ENCODE measurements at places on chromosomes 13 and 19.

GRCh38 chr13:114203536-114203935, 24.5 kb downstream of the CFAP97D2 start:
- DNase-seq = peak; percentile 23

- no peak for DNase-seq
Measured at GRCh38 chr19:52889931-52890330, 7.5 kb downstream of the ZNF320 start.

DNA sequence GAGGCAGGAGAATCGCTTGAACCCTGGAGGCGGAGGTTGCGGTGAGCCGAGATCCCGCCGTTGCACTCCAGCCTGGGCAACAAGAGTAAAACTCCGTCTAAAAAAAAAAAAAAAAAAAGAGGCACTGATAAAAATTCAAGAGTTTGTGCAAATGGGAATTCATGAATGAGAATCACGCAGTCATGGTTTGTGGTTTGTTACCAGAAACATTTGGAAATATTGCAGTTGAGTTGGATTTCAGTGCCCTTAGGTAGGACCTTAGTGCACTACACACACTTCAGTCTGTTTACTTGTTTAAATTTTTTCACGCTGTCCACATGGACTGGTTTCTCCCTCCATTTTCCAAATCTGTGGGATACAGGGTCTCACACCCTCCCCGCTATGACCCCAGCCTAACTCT, 28.4 kb downstream of the ZNF844 start:
- no peak for DNase-seq

DNA sequence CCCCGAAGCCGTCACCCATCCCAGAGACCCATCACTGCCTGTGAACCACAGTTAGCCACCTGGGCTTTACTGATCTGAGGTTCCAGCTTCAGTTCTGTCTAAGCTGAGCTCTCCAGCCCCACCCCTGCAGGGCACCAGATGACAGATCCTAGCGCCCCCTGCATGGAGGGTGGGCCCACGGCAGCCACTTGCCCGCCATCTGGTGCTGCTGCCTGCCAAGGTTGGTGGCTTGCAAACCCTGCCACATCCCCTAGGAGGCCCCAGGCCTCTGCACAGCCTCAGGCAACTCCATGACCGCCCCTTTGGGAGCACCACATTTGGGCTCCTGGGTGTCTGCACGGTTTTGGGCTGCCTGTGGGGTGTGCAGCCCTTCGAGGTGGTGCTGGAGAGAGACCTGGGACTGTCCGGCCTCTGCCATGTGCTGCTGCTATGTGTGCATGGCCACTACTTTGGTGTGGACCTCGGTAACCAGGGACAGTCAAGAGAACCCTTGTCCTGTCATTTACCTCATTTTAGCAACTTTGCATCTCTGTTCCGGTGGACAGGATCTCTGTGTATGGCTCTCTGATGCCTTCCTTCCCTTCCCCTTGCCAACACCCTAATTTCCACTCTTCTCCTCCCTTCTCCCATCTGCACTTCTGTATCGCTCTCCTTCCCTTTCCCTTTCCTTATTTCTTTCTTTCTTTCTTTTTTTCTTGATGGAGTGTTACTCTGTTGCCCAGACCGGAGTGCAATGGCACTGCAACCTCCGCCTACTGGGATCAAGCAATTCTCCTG, 17.4 kb upstream of the SDHAF1 start:
- no peak for DNase-seq

DNA sequence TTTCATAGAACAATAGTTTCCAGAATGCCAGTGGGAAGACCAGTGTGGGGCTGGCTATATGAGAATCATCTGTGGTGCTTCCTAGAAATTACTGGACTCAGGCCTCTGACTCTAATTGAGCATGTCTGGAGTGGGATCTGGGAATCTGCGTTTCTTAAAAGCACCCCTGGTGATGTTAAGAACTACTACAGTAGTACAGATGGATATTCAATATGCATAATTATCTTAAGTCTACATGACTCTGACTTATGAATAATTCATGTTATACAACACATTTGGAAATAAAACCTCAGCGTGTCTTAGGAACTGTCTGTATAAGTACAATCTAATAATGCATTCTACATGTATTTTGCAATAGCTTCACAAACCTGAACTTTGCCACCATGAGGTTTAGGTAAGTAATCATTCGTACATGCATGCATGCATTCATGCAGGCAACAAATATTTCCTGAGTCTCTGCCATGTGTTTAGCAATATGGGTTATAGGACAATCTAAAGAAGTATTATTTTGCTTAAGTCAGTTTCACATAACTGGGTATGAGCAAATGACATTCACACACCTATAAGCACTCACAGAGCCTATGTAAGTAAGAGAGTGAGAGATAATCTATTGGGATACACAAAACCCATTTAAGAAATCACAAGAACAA, 62.0 kb downstream of the EPSTI1 start:
- no peak for DNase-seq

GRCh38 chr19:46383846-46384245, 29.5 kb downstream of the CCDC8 start:
- no peak for DNase-seq

- DNase-seq = no peak
Measured at GRCh38 chr13:30052120-30052519, 201.7 kb upstream of the UBL3 start.

DNA sequence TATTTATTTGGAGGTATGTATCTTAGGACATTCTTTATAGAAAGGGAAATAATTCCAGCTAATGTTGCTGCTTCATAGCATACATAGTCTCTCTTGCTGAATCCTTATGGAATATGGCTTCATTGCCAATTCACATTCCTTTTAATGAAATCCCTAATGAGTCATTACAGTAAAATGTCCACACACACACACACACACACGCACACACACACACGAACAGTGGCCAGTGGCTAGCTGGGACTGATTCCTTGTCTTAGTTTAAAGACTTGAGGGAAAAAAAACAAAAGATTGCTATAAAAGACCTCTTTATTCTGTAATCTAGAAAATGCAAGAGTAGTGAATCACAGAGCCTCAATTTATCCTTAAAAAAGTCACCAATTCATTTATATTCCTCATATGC, 301.6 kb downstream of the SLITRK6 start:
- no peak for DNase-seq

- no peak for DNase-seq
Measured at GRCh38 chr13:108283110-108283509, 13.6 kb downstream of the TNFSF13B start.

DNA sequence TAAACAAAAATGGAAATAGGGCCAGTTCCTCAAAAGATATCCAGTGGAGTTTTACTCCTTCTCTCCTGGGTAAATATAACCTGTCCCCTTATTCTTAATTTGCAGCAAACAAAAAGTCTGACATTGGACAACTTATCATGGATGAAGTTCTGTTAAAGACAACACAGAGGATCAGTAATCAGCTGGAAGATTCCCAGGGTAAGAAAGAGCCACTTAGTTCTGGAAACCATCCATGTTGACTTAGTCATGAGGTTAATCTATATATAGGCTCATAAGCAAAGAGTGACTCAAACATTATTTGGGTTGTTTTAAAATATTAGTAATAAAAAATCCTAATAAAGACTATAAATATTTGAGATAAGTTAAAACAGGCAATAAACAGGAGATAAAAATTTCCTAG, 40.5 kb upstream of the EBPL start:
- DNase-seq = no peak

DNA sequence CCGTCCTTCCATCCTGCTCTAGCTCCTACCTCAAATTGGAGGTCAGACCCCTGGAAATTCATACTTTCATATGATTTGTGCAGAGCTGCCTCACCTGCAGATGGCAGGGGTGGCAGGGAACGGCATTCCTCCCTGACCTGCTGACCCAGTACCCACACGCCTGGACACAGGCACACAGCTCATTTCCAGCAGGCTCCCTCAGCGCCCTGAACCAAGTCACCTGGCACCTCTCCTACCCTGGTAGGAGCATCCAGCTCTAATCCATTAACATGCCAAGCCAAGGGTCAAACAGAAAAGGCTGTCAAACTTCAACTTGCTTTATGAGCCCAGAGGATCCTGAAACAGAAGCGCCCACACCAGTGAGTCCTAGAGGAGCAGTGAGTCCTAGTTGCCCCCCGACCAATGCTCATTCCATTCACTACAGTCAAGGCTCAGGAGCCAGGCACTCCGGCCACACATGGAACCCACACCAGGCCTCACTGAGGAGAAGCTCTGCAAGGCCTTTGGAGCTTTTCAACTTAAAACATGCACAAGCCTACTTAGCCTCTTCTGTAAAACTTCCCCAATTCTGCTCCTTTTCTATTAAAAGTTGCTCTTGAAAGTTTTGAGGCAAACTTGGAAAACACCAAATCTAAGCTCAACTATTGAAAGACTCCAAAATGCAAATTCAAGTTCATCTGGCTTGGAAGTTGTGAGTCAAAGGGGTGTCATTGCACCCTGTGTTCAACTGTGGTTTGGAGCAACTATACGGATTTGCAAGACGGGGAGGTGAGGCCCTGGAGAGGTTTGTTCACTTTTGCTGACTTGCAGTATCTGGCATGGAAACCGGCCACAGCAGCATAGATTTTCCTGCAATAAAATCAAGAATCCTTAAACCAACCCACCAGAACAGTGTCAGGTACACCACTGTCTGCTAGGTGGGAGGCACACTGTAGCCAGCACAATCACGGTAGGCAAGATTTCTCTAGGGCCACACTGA, 96.7 kb downstream of the CRYL1 start:
- DNase-seq = no peak

DNA sequence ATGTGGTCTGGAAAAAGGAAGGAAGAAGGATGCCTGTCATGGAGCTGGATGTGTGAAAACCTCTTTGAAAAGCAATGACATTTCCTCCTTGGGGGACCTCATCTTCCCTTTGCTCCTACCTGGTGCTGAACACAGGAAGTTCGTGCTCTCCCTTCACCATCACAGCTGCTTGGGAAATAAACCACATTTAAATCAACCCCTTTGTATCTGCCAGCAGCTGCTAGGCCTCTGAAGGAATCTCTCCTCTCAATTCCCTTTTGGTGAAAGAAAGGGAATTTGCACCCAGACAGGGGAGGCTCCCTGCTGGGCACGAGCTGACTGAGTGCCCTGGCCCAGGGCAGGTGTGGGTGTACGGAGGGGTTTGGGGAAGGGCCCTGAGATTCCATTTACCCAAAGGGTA, 437.7 kb downstream of the TSHZ3 start:
- no peak for DNase-seq

DNA sequence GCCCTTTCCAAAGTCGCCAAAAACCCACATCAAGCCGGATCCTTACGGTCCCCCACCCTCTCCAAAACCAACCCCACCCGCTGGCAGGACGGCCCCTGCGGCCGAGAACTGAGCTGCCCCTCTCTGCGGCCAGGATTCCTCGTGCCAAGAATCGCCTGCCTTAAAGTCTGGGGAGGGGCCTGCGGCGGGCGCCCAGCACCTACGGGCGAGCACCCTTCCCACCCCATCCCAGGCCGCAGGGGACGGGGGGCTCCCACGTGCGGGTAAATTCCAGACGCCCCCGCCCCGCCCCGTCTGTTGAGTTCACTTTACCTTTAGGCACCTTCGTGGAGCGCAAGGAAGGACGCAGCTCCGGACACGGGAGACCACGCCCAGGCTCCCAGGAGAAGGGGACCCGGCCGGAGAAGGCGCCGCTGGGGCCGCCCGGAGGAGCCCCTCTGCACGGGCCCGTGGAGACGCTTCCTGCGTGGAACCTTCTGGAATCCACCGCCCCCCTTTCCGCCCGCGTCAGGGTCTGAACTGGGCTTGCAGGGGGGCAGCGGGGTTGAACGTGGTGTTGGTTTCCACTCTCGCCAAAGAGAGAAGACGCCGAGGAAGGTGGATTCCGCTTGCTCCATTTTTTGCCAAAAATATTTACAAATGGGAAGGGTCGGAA, 22.8 kb downstream of the ONECUT3 start:
- DNase-seq = no peak

DNA sequence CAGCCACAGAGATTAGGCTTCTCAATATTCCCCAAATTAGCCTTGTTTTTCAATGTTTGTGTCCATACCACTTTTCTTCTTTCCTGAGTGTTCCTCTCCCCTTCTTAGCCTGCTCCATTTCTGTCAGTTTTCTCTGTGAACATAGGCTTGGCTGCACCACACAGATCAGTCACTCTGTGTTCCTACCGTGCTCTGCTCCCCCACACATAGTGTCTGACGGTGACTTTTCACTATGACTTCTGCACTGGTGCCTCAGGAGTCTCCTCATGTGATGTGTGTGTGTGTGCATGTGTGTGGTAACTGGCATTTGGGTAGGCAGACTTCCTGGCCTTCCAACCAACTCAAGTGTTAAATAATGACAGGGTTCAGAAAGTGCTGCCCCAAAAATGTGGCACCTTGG, 47.9 kb upstream of the MYCBP2 start:
- no peak for DNase-seq

DNA sequence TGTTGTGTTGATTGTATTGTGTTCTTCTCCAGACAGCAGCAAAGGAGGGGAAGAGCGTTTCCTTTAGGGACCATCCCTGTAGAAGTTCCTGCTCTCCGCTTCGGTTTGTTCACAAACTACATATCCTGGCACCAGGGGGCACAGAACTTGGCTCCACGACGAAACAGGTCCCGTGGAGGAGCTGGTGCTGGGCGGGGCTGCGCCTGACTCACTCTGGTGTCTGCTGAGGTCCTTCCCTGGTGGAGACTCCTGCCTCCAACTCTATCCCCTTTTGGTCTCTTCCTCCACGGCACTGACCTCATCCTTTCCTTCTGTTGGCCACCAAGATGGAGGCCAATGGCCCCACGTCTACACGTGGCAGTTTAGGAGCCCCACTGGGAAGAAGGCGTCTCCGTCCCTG, 14.7 kb downstream of the TMPRSS9 start:
- DNase-seq = no peak

DNA sequence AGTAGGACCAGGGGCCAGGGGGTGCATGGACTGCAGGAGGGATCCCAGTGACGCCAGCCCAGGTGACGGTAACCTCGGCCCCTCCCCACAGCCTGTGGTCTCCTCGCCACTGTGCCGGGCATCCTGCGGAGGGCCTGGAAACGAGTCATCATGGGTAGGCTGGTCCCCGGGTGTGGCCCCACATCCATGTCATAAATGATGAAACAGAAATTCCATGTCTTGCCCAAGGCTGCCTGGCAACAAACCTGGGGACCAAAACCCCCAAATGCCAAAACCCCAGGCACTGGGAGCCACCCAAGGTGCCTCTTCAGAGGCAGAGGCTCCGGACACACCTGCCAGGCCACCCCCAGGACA, 20.9 kb downstream of the MAP2K2 start:
- DNase-seq = no peak

DNA sequence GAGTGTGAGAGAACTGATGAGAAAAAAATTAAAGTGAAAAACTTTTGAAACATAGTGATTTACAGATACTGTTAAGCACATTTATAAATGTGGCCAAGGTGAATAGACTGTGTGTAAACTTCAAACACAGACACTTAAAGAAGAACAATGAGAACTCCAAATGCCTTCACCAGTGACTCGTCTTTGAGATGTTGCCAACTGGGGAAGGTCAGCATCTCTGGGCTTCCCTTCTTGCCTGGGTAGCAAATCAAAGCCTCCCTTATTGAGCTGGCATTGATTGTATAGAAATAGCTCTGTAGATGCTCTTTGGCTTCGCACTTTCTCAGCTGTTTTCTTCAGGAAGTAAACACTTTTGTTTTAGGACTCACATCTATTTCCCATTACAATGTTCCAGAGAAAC, 177.3 kb upstream of the SGCG start:
- no peak for DNase-seq

Data from activated effector memory CD4-positive, alpha-beta T cell treated with Interleukin-2 at 50 U/mL for 16 hours (primary cell).